ENCODE measurements at places on chromosomes 7 and 10. TPM values are rescaled to one million over a fixed set of nuclear protein-coding genes. Genes with fewer than 3 reads are reported as not detected.
A peak's percentile ranks its signal among the peaks of the same experiment; 100 is the strongest.

DNA sequence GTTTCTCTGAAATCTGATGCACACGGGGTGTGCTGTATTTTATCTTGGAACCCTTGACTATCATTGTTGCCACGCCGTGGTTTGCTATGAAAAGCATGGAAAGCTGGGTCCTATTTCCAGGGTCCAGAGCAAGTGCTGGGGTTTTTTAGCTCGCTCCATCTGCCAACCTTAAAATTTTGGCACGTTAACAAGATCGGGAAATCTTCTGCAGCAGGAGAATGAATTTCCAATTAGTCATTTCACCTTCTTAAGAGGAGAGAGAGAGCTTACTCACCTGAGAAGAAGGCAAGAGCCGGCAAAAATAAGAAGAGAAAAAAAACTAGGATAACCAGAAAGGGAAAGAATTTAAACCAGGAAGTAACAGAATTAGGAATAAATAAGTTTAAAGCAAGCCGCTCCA, 223.6 kb upstream of the CELF2 start:
- H3K4me1 ChIP-seq, result no peaks in the 10 kb centered on the region
- DNase-seq, result no peak
- peaks cover 16% of the 10 kb centered on the region for H3K27me3 ChIP-seq
- no peak overlapping the region for H3K27ac ChIP-seq
- H3K4me3 ChIP-seq, result no peak overlapping the region

GRCh38 chr7:16753102-16753931, at the start of gene TSPAN13:
Gene TSPAN13 (plus strand): TSS chr7:16753755. CDS start chr7:16753968, 213 bp downstream.
- peaks cover 11% of the 10 kb centered on the region for H3K4me1 ChIP-seq
- peak; percentile 76 for DNase-seq
- no peaks in the 10 kb centered on the region for H3K36me3 ChIP-seq
- no peak within 1 kb of the TSS for H3K27ac ChIP-seq
- peak within 1 kb of the TSS; percentile 60 for H3K4me3 ChIP-seq

DNA sequence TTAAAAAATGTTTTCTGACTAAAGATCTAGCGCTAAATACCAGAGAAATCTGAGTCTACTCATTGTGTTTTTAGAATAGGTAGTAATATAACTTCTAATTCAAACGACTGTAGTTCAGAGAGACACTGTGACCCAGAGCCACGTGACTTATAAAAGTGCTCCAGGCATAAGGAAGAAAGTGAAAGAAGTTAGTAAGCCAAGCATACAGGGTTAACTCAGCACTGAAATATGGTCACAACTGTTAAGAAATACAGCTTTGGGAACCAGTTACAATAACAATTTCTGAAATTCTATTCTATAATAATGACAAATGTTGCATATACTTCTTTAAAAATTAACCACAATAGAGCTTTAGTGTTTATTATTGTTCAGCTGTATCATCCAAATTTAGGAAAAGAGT, 119.1 kb downstream of the TFEC start:
- peaks cover 7% of the 10 kb centered on the region for H3K27me3 ChIP-seq
- H3K4me3 ChIP-seq, result no peak overlapping the region
- no peak overlapping the region for H3K27ac ChIP-seq
- no peak for DNase-seq
- H3K4me1 ChIP-seq, result no peaks in the 10 kb centered on the region

DNA sequence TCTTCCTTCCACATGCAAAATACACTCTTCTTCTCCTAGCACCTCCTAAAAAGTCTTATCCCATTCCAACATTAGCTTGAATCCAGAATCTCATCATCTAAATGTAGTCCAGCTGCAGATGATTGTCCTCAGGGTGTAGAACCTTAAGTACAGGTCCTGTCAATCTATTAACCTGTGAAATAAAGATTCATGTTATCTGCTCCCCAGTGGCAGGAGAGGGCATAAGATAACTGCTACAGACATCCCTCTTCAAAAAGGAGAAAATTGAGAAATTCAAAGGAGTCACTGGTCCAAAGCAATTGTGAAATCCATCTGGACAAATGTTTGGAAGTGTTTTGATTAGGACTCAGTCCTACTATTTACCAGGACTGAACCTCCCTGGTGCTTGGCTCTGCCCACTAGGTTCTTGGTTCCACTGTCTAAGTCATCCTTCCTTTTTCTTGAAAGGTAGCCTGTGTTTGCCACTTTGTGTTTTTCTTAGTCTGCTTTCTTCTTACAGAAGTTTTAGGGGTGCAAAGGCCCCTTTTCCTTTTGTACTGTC, 96.2 kb downstream of the ADD3 start:
- DNase-seq, result no peak
- H3K4me3 ChIP-seq, result no peak overlapping the region
- H3K36me3 ChIP-seq, result peaks cover 6% of the 10 kb centered on the region
- peak overlapping the region; percentile 50 for H3K27ac ChIP-seq

MEIG1 gene
- total RNA-seq, result 0.95 TPM

ATP6V0E2 gene
- total RNA-seq, result 34.1 TPM
